Epithelial cell of prostate (primary cell): ENCODE measurements at places on chromosomes 6 and 20.

GRCh38 chr6:139903411-139904157 is 529.1 kb upstream of the CITED2 start:
- no peak for DNase-seq

DNA sequence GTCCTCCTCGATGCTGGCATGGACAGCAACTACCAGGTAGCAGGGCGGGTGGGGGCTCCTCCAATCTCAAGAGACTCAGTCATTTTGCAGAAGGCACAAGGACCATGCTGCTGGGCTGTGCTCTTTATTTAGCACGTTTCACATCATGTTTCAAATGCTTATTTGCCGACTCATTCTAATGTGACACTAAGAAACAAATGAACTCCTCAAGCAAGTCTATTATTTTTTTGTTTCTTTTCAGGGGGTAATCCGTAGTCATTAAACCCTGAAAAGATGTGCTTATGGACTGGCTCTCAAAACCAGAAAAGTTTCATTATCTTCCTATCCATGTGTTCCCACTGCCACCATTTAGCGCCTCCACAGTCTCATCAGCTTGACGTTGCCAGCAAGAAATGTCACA is 92.9 kb downstream of the ANKS1A start:
- no peak for DNase-seq

GRCh38 chr6:144756469-144756868 is 471.3 kb downstream of the UTRN start:
- DNase-seq = no peak

GRCh38 chr6:161618831-161619454 is 345.1 kb upstream of the AGPAT4 start:
- DNase-seq = no peak

DNA sequence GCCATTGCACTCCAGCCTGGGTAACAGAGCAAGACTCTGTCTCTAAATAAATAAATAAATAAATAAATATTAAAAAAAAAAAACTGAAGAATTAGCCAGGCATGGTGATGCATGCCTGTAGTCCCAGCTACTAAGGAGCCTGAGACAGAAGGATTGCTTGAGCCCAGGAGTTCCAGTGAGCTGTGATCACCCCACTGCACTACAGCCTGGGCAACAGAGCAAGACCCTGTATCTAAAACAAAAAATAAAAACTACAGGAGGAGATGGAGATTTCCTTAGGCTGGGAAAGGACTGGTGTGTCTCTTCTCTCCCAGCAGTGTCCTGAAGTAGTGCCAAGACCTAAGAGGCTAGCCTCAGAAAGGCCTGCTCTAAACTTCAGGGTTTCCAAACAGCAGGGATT is 8.1 kb upstream of the GTF3C6 start:
- no peak for DNase-seq
